Activated CD4-positive, alpha-beta T cell treated with anti-CD3 and anti-CD28 coated beads for 48 hours (primary cell): ENCODE measurements at places on chromosomes 7 and 10.

DNA sequence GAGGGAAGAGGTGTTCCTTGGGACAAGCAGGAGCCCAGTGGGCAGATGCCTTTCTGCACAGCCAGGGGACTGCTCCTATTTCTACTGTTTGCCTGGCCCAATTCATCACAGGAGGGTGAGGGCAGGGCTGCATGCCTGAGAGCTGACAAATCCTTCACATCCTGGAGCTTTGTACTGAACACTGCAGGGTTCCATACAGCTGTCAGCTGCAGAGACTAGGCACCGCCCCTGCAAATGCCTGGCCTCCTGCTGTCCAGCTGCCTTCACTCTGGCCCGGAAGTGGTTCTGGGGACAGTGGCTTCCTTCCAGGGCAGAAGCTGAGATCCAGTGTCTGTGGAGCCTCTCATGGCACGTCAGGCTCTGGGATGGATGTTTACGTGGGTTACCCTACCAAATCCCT lies 470.7 kb downstream of the DNAJB6 start:
- DNase-seq, result no peak

DNA sequence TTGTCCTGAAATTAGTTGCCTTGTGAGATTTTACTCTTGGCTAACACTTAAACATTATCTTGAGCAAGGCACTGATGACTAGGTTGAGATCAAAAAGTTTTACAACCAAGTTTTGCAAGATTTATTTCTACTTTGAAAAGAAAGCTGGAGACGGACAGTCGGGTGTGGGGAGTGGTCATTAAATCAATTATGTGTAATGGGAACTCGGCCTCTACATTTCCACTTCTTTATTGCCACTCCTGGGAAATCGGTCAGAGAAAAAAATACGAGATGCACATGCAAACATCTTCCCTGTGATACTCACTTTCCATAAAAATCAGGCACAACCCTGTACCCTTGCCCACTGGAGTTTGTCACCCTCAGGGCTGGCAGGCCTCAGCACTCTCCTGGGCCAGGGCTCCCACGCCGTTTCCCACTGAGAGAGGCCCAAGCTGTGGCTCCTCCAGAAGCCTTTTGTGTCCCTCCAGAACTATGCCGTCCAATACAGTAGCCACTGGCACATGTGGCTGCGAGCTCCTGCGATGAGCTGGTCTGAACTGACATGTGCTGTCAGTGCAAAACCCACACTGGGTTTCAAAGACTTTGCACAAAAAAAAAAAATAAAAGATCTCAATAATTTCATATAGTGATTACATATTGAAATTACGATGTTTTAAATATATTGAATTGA lies 7.5 kb upstream of the GPNMB start:
- no peak for DNase-seq

DNA sequence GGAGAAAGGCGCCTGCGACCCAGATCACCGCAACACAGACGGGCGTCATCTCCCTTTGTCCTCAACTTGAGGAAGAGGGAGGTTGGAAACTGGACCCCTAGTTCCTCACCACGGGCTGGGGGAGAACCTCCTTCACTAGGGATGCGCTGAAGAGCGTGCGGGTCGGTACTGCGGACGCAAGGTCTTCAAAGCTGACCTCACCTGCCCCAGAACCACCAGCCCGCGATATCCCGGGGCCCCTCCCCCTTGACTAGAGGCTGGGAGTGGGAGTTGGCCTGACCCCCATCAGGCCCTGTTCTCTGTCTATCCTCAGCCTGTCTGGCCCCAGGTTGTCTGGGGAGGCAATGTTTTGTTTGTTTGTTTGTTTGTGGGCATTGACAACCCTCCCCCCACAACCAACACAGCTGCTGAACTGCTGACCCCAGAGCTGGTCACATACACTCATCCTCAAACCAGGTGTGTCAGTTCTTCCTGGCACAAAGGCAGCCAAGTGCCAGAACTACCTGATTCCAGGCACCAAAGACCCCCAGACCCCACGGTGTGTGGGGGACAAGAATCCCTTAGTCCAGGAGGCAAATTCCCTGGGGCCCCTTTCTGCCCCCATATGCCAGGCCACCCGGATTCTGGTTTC lies 2.9 kb downstream of the NPM3 start:
- no peak for DNase-seq

GRCh38 chr7:140645166-140645900 lies 4.7 kb upstream of the DENND2A start:
- DNase-seq, result peak; percentile 58

- no peak for DNase-seq
These were observed 31.8 kb upstream of the BMPER start for GRCh38 chr7:33873518-33873917.

DNA sequence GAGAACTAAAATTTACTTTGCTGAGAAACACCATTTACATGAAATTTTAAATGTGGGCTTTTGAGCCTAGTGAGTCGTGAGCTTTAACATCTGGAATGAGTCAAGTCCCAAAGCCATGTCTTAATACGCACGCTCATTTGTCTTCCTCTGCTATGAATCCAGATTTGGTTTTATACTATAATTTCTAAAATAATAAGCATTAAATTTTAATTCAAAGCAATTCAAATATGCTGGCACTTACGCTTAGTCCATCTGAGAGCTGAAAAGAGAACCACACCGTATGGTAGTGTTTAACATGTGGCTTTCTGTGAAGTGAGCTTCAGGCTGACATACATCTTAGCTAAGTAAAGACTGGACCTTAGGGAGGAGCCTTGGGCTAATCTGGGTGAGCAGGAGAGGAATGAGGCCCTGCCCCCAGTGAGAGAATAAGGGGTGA lies 52.2 kb downstream of the CUBN start:
- no peak for DNase-seq

DNA sequence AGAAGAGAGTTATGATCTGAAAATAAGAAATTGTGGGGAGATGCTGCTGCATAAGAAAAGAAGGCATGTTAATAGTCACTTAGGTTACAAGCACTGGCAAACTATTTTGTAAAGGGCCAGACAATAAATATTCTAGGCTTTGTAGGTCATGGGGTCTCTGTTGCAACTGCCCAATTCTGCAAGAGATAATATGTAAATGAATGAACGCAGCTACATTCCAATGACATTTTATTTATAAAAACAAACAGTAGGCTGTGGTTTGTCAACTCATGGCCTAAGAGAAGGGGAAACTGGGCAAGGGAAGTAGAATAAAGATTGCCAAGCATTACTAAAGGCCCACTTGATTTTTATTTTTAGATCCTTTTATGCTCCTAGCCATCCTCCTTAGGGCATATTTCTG lies 133.1 kb downstream of the RAPGEF5 start:
- no peak for DNase-seq

GRCh38 chr10:111338805-111339204 lies 262.0 kb downstream of the ADRA2A start:
- DNase-seq, result no peak

GRCh38 chr7:148242294-148242821 lies 348.2 kb upstream of the C7orf33 start:
- peak; percentile 6 for DNase-seq

DNA sequence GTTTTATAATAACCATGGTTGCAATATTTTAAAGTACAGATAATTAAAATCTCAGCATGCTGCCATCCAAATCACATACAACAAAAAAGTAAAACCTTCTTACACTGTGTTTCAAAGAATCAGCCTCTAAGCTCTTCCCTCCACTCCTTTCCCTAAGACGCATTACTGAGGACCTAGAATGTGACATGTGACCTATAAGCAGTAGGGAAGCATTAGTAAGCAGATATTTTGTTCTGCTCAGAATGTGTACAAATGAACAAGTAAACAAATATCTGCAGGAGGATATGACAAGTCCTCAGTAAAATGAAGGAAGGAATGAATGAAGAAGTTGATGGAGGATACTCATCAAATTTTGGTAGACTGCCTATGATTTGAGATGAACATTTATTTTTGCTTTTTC lies 49.1 kb downstream of the RAB11FIP2 start:
- no peak for DNase-seq

GRCh38 chr7:25522727-25523126 lies 294.4 kb upstream of the NPVF start:
- no peak for DNase-seq

- no peak for DNase-seq
These were observed 286.0 kb downstream of the TWIST1 start for GRCh38 chr7:18831419-18831818.

DNA sequence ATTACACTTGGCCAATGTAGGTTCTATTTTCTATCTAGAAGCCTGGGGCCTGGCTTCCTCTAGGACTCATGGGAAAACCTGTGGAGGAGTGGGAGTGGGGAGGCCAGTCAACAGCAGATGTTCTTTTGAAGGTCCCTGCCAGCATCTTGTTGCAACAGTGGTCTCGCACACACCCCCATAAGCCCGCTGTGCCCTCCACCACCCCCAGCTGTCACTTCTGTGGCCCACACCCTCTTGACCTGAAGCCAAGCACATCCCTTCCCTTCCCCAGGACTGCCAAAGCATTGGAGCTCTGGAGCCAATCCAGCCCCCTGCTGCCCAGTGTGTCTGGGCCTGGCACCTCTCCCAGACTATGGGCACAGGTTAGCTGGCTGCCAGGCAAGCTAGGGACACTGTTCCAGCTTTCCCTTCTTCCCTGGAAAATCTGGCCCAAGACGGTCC lies 1.9 kb upstream of the STX1A start:
- DNase-seq, result no peak

- DNase-seq, result no peak
These were observed 164.3 kb upstream of the AKR1E2 start for GRCh38 chr10:4661511-4662255.

- no peak for DNase-seq
These were observed 25.5 kb downstream of the GNA12 start for GRCh38 chr7:2818653-2819052.

DNA sequence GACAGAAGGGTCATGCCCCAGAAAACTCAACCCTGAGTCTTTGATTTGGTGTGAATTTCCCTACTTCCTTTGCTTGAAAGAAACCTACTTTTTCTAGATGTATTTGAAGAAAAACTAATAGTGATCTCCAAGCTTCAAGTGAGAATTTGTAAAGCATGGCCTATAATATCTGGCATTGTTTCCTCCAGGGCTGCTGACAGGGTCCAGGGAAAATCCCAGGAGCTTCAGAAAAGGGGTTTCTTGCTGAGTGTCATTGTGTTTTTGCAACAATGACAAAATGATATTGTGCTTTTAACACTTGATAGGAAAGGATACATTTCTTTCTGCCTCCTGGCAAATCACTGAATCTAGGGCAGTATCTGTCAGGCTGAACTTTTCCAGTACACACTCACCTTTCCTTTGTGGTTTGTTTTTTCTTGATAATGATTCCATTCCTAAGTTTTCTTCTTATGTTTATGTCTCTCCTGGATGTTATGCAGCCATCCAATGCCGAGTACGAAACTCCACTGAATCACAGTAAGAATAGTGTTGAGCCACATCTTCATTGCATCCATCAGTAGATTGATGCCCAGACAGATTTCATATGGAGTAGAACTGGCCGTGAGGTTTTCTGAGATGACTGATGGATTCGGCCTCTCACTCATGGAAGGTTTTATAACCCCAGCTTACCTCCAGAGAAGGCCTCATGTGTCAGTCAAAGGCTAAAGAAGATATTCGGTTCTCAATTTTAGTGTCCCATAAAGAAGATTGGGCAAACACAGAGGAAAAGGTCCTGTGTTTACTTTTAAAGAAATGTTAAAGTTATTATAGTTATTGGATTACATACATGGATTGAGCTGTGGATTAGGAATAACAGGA lies 76.9 kb upstream of the STEAP1B start:
- no peak for DNase-seq

DNA sequence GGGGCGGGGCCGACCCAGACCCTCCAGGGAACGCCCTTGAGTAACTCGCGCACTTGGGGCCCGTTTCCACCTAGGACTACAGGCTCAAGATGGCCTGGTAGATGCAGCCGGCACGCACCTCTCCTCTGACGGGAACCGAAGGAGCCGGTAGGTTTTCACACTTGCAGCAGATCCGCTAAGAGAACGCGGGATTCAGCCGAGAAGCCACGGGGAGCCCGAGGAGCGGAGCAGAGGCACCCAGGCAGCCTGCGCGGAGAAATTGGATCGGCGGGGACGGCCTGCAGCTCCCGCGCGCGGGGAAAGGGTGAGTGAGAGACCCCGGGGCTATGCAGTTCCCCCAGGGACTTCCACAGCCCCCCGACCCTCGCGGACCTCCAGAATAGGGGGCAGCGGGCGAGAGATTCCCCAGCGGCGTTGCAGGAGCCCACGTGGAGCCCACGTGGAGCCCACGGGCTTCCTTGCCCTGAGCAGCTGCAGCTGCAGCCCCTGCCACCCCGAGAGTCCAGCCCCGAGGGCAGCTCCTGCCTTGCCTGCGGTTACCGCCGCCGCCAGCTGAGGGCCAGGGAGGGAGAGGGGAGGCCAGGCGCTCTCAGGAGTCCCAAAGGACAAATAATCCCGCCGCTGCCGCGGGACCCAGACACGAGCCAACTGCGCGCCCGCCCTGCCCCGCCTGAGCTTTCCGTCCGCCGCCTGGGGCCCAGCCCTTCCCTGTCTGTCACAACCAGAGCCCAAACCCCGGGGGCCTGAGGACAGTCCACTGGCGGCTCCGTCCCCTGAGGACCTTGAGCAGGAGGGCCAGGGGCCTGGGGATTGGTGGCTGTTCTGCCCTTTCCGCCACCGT lies 13.1 kb downstream of the IFT22 start:
- DNase-seq, result peak; percentile 65

DNA sequence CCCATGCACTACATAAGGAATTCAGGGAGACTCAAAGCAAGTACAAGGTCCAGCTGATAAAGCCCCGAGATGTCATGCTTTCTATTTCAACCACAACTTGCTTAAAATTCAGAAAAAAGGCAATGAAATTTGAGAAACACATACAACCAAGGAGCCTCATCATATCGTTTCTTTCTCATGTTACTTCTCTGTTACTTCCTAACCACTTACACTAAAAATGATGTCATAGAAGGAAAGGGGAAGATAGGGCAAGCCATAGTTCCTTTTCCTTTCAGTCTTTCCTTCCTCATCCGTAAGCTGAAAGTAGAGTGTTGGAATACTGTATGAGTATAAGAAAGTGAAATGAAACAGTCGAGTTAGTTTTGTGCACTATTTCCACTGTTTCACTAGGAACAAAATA lies 27.9 kb upstream of the CDK14 start:
- no peak for DNase-seq

- DNase-seq, result no peak
These were observed 9.4 kb downstream of the ABCC2 start for GRCh38 chr10:99791831-99792230.

DNA sequence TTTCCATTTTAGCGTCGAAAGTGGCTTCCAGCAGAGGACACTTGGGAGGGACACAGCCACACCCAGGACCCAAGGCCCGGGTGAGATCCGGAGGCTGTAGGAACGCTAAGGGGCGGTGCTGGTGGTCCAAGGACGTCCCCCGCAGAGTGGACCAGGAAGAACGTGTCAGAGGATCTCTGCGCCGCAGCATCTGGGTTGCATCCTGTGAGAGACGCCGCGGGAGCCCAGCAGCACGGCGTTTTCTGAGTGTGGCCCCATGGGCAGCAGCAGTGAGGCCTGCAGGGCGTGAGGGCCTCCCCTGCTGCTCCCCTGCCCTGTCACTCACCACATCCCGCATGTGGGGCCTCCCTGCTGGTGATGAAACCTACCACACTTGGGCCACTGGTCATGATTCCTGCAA lies 40.5 kb upstream of the BNIP3 start:
- DNase-seq, result no peak

GRCh38 chr10:127922675-127923366 lies 15.9 kb downstream of the PTPRE start:
- DNase-seq, result no peak
